ENCODE measurements at places on chromosomes 7 and 10.

DNA sequence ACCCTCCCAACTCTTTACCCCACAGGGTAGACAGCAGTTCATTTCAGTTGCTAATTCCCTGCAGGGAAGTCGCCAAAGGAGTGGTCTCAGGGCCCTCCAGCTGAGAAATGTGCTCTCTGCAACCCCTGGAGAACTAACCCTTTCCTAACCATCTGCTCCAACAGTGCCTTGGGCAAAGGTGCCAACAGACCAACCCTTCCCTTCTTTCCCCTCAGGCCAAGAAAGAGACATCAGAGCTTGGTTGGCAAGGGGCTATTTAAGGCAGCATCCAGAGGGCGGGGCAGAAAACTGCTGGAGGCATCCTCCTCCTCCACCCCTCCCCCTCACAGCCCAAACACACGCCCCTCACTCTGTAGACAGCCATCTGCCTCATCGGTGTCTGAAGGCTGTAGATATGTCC lies 1.7 kb downstream of the SORBS1 start:
- no peak for DNase-seq

DNA sequence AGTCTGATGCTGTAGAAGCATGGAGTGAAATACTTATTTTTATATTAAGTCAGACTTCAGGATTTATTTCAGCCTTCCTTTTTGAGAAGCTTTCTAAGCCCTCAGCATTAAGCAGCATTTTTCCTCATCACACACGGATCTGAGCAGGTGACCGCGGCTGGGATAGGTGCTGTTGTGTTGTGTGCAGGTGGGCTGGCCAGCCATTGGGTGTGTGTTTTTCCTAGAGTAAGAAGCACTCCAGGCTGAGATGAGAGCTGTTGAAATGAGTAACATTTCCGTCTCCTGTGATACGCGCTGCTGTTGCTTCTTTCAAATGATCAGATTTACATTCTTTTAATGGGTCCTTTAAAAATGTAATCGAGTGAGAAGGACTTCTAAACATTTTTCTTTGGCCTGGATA lies 63.9 kb downstream of the INSYN2A start:
- no peak for DNase-seq

DNA sequence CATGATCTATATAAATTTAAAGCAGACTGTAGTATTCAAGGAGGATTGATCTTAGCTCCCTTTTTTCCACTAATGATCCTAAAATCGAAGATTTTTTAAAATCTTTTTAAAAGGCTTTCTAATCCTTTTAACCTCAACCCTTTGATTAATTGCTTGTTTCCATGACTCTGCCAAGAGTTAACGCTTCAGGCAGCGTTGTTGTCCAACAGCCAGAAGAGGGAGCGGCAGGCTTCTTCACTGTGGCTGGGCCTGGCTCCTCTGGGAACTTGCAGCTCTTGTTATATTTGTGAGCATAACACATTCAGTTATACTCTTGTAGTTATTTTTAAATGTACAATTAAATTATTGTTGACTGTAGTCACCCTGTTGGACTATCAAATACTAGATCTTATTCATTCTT lies 26.3 kb downstream of the CRCP start:
- no peak for DNase-seq

GRCh38 chr10:70250961-70251680 lies 17.9 kb upstream of the PPA1 start:
- DNase-seq: no peak

DNA sequence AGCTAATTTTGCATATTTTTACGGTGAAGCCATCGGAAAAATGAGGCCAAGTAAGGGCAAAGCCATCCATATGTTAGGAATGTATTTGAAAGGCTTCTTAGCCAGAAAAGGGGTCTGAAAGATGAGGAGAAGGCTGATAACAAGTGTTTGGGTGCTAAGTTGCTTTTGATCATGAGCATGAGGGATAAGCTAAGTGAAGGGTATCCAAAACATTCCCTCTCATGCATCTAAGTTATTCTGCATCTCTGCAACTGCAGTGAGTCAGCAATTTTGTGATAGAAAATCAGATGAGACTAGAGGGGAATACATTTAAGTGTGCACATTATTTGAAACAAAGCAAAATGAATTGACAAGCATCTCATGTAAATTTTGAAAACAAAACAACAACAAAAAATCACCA lies 282.8 kb downstream of the GPR158 start:
- DNase-seq: no peak

DNA sequence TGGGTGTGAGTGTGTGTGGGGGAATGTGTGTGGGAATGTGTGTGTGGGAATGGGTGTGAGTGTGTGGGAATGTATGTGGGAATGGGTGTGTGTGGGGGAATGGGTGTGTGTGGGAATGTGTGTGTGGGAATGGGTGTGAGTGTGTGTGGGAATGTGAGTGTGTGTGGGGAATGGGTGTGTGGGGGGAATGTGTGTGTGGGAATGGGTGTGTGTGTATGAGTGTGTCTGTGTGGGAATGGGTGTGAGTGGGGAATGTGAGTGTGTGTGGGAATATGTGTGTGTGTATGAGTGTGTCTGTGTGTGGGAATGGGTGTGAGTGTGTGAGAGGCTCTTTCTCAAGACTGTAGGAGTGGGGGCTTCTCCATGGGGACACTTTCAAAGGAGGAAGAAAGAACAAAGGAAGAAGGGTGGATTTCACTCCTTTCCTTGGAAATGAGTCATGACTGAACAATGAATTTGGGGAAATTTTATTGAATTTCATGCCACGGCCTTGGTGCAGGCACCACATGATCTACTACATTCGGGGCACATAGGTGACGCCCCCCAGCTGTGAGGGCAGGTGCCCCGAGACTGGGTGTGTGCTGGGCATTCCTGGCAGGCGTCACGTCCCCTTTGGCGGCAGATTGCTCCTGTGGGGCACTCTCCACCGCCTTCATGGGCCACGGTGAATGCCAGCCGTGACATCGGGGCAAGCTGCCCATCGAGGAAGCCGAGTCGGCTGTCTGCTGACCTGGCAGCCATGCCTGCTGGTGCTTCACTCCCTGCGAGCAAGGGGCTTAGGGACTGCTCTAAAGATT lies 88.8 kb upstream of the INSIG1 start:
- no peak for DNase-seq

GRCh38 chr10:77494756-77495541 lies 142.7 kb downstream of the KCNMA1 start:
- DNase-seq: no peak

DNA sequence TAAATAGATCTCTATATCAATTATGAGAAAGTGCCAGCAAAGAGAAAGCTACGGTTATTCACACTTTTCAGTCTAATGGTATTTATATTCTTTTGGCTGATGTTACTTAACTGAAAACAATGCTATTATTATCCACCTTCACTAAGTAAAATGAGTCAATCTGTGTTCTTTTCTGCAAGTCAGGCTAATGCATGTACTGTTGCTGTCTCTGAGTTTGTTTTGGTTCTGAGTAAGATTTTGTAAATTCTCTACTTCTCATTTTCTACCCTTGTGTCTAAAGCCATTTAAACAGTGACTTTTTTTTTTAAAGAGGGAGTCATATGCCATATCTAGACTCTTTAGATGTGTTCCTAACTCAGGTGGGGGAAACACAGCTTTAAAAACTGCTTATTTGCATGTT lies 7.5 kb downstream of the VWC2 start:
- no peak for DNase-seq

DNA sequence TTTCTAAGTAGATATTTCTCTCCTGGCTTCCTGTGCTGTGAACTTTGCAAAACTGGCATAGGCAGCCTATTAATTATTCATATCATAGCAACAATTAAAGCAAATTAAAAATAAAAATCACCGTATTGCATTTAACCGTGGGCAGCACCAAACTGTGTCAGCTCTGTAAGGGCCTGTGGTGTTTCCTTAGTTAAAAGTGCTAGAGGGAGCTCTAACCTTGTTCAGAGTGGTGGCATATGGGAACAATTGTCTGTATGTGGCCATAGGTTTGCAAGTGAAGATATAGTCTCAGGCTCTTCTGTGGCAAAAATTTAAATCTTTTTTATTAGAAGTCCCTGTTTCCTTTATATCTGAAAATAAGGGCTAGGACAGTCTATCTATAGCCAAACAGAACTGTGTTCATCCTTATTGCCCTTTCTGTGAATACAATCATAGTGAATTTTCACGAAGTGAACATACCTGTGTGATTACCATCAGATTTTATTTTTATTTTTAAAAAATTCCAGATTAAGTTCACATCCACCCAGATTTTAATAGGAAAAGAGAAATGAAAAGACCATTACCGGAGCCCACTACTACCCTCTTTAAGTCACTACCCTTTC lies 92.6 kb downstream of the POLL start:
- no peak for DNase-seq

GRCh38 chr7:30594048-30594539 lies 584 bp upstream of the GARS1 start:
- DNase-seq: no peak

DNA sequence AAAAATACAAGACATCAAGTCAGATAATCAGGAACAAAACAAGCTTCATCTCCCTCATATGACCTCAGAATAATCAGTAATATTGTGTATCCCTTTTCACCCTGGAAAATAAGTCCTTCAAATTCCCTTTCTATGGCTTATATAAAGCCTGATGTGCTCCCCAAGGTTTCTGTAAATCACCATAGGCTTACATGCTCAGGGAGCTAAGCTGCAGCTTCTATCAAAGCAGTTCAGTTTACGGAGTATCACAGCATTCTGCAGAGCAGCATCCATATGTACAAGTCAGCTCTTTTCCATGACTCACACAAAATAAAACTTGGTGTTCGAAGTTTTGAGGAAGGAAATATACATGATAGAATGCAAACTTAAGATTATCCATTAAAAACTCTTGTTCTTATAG lies 225.6 kb downstream of the LRRTM3 start:
- DNase-seq: no peak

GRCh38 chr7:112283382-112283910 lies 77.0 kb downstream of the ZNF277 start:
- no peak for DNase-seq

DNA sequence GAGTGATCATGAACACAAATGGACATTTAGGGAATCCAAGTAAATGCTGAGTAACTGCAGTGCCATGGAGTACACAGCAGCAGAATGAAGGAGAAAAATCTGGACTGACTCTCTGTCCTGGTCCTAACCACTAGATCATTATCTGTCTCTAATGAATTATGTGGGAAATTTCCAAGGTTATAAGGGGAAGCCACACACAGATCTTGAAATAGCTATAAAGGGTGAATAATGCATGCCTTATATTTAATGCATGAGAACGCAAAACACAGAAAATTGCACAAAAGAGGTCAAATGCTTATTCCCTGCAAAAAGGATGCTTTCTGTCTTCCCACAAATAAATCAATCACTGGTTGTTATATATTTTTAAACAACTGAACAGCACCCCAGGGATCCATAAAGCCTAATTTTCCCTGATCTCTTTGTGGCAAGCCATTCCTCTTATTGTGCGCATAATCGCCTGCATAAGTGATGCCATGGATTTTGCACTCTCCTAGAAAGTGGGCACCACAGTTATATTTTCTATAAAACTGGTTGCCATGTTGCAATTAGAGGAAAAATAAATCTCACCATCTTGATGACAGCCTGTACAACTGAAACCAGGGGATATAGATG lies 201.8 kb downstream of the XPNPEP1 start:
- no peak for DNase-seq

DNA sequence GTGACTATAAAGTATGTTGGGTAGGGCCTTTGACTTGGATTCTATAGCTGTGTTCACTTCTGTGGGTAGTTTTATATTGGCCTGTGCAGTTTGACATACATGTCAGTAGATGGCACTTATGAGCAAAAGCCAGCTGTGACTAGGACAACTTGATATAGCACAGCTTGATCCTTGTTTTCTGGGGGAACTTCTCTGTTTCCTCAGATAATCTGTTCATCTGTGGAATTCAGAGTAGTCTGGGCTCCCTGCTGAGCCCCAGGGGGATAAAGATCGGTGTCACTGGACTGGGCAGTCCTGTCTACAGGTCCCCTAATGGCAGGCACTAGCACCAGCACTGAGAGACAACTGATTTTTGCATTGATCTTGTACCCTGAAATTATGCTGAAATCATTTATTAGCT lies 25.4 kb downstream of the CYP2C9 start:
- DNase-seq: no peak

DNA sequence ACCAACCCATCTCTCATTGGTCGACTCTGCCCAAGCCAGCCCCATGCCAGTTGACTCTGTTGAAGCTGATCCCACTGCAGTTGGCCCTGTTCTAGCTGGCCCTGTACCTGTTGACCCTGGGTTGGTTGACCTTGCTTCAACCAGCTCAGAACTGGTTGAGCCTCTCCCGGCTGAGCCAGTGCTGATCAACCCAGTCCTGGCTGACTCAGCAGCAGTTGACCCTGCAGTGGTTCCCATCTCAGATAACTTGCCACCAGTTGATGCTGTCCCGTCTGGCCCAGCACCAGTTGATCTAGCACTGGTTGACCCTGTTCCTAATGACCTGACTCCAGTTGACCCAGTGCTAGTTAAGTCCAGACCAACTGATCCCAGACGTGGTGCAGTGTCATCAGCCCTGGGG lies 7.4 kb downstream of the PPRC1 start:
- DNase-seq: no peak

- no peak for DNase-seq
Measured at GRCh38 chr7:66779669-66780409, 39.3 kb downstream of the RABGEF1 start.

- no peak for DNase-seq
Measured at GRCh38 chr7:2151801-2152612, 80.7 kb downstream of the MAD1L1 start.

Measured in left forelimb (tissue), 1 donor.